ENCODE measurements at places on chromosomes 3 and 15.
A peak's percentile ranks its signal among the peaks of the same experiment; 100 is the strongest.

- no peak for DNase-seq
These were observed 16.0 kb downstream of the SLC51A start for GRCh38 chr3:196232154-196232881.

DNA sequence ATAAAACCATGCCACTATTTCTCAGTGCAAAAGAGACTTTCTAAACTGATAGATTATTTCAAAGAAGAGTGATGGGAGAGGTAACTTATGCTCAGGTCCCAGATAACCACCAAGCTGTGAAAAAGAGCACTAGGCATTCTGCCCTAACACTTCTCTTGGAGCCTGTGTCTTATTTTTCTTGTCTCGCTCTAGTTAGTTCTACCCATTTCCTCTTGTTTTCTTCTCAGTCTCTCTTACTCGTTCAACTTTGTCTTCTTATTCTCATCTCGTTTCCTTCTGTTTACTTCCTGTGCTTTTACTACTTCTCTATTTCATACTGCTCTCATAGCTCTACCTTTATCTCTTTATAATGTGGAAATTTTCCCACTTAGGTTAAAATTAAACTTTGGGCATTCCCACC lies 91.8 kb upstream of the CGNL1 start:
- no peak for DNase-seq

DNA sequence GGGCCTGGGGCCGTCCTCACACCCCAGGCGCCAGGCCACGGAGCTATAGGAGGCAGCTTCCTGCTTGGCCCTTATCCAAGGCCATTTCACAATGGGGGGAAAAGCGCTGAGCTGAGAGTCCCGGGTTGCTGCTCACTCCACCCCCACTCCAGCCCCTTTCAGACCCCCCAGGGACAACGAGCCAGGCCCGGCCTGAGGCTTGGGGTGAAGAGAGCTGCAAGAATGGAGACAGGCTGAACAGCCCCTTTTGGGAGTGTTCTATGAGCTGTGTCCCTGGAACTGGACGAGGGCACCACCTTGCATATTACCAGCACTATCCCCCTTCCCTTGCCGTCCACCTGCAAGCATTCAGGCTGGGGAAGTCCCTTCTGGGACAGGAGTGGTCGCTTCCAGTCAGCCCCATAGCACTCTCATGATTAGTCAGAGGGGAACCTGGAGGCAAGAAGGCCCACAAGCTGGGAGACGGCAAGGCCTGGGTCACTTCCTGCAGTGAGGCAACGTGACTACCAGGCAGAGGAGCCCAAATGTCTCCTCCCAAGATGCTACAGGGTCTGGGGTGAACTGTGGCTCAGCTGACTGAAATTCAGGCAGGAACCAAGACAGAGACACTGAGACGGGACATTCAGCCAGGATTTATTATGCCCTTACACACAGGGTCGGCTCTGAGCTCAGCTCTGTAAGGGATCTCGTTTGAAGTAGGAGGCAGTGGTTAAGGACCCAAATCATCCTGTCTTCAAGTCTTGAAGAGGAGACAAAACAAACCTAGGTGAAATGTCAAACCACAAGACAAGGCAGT lies 8.6 kb upstream of the SRP14 start:
- peak; percentile 59 for DNase-seq

- DNase-seq: no peak
These were observed 4.0 kb downstream of the PATL2 start for GRCh38 chr15:44706946-44707636.

DNA sequence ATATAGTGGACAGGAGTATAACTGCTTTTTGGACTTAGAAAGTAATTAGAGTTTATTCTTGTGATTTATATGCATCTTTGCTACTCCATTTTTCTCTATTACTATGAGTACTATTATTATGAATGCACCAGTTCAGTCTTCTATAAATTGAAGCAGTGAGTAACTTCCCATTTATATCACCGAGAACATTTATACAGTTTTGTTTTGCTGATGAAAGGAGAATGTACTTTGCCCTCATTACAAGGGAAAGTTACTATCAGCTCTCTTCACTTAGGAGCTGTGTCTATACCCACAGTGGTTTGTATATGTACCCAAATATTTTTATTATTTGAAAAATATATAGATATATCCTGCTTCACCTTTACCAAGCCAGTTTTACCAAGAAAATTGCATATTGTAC lies 5.7 kb downstream of the KBTBD12 start:
- no peak for DNase-seq

- no peak for DNase-seq
These were observed 31.3 kb downstream of the TKT start for GRCh38 chr3:53224536-53224935.

- DNase-seq: no peak
These were observed 1.6 kb downstream of the LNP1 start for GRCh38 chr3:100402891-100403290.

- DNase-seq: no peak
These were observed 25.8 kb upstream of the POLG start for GRCh38 chr15:89360294-89360971.

- no peak for DNase-seq
These were observed 66.3 kb downstream of the ATP2B2 start for GRCh38 chr3:10438902-10439610.

DNA sequence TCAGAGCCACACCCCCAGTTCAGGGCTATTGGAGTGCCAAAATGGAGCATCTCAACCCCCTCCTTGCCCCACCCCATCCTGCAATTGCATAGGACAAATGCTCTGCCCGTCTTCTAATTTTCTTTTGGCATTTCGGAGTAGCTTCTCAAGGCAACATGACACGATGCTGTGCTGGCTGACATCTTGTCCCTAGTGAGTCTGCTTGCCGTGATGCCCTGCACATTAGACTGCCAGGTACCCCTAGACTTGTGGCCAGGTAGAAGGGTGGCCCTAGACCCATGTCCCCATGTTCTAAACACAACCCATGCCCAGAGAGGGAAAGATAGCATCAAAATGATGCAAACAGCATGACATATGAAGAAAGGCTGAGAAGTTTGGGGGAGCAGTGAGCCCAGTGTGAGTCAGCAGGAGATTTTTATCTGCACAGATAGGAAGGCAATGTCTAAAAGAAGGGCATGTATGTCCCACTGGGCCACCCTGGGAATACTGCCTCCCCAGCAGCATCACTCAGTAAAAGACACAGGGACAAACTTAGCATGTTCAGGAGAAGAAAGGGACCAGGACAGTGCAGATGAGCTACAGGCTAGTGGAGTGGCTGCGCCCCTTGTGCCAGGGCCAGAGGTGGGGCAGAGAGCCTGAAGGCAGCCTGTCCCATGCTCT lies 36.8 kb downstream of the CA12 start:
- DNase-seq: no peak

GRCh38 chr3:28915741-28916500 lies 364.9 kb upstream of the RBMS3 start:
- DNase-seq: peak; percentile 25

DNA sequence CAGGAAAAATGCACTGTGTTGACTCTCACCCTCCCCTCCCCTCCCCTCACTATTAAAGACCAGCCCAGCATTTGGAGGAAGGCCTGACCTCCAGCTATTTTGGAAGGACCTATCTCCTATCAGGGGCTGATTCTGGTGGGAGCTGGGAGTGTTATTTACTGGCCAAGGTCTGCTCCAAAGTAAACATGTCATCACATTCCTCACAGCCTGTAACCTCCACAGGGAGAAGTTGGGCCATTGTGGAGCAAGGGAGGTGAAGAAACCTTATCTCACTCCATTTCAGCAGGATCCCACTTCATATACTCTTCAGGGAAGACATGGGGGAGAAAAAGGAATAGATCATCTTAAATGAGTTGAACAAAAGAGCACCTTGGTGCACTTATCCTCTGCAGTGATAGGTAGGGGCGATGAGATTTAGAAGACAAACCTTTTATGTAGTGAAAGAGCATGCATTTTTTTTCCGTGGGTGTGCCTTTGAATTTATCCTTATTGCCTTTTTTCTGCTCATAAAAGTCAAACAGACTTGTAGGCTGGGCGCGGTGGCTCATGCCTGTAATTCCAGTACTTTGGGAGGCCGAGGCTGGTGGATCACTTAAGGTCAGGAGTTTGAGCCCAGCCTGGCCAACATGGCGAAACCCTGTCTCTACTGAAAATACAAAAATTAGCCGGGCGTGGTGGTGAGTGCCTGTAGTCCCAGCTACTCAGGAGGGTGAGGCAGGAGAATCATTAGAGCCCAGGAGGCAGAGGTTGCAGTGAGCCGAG lies 15.6 kb upstream of the FLNB start:
- no peak for DNase-seq

- DNase-seq: no peak
These were observed 26.3 kb downstream of the DNASE1L3 start for GRCh38 chr3:58184309-58184981.

- DNase-seq: no peak
These were observed 736.3 kb upstream of the ARRDC4 start for GRCh38 chr15:97224191-97224641.
